Fibroblast of skin of scalp (primary cell): ENCODE measurements at places on chromosomes 3 and 15.
A peak's percentile ranks its signal among the peaks of the same experiment; 100 is the strongest.

DNA sequence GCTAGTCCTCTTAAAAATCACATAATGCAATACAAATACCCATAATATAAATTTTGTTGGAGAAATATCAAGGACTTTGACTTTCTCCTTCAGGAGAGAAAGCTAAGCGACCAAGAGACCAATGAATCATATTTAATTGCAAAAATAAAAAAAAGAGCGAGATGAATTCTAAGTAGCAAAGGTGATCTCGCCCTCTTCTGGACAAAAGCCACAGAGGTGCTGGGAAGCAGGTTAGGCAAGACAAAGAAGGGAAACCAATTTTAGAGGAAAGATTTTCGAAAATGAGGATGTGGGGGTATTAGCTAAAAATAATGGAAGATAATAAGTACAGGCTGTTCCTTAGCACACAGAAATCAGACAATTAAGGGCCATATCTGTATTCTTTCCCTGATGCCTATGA, 111.4 kb upstream of the PLAAT1 start:
- DNase-seq = no peak

- DNase-seq = no peak
Measured at GRCh38 chr3:58463942-58464271, 28.0 kb upstream of the KCTD6 start.

DNA sequence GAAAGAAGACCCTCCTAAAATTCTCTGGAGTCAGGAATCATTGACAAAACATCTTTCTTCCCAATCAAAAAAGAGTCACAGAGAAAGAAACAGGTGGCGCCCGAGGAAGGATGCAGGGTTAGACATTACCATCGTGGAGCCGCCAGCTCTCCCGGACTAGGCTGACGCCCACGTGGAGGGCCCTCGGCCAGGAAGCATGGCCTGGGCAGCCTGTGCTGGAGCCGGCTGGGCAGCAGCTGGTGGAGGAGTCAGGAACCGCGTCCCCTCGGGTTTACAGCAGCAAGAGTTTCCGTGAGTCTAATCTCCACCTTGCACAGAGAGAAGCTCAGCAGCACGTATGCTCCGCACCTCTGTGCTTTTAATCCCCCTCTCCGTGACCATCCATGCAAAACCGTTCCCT, 533.7 kb upstream of the ATP11B start:
- no peak for DNase-seq

DNA sequence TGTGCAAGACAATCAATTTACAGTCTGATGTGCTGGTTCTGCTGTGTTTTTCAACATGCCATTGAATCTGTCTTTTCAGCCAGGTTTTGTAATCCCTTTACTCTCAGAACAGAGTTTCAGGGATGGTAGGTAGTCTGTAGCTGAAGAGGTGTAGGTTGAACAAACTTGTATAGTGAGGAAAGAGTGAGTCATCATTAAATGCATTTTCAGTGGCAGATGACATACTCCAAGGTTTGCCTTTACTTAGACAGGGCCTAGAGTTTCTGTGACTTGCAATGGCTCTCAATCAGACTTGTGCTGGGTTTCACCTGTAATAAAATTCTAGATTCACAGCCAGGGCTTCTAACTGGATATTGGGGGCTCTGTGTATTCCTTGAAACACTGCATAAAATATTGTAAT, 94.6 kb downstream of the CYP19A1 start:
- no peak for DNase-seq

DNA sequence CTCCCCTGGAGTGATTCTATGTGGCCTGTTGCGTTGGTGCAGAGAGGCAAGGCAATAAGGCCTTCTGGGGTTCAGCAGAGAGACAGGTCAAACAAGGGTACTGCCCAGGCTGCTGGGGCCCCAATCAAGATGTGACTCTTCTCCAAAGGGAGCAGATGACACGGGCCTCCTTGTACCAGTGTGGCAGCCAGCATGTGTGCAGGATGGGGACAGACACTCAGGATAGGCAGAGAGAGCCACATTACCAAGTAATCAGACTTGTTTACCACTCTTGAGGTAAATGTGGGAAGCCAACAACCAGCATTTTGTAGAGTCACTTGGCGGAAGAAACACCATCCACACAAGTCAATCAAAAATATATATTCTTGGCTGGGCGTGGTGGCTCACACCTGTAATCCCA, 95.3 kb upstream of the DLG1 start:
- DNase-seq = no peak

DNA sequence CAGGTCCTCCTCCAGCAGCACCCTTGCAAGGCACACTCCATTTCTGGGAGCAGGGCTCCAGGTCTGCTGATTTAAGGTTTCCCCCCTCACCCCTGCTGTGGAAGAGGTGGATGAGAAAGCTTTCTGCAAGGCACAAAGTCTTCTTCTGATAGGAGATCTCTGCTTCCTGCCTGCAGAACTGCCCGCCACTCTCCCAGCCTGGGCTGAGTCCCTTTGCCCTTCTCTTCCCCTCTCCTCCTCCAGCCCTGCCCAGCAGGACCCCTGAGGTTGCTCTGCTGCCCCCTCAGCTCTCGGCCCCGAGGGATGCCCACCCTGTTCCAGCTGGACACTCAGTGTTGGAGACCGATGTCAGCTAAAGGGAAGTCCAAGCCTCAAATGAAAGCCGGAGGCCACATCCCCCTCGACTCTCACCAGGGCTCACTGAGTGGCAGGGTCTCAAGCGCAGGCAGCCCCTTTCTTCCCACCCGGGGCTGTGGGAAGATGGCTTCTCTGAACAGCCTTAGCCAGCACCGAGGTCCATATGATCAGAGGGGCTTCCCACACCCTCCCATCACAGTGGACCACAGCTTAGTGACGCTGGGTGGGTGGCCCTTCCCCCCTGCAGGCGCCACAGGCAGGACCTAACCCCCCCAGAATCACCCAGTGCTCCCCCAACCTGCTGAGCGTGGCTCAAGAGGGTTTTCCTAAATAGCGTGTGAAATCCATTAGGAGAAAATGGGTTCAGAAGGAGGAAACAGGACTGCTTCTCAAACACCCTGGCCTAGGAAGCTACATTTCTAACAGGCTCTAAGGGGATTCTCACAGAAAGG, 4.0 kb downstream of the ATP10A start:
- no peak for DNase-seq

- no peak for DNase-seq
Measured at GRCh38 chr15:27271258-27271657, 300.3 kb downstream of the GABRG3 start.

GRCh38 chr3:170869645-170870593, at the start of gene RPL22L1:
RPL22L1 (minus strand) TSS chr3:170870195; CDS start chr3:170870167, 28 bp downstream.
- peak; percentile 96 for DNase-seq
